ENCODE measurements at places on chromosomes 6 and 20.

DNA sequence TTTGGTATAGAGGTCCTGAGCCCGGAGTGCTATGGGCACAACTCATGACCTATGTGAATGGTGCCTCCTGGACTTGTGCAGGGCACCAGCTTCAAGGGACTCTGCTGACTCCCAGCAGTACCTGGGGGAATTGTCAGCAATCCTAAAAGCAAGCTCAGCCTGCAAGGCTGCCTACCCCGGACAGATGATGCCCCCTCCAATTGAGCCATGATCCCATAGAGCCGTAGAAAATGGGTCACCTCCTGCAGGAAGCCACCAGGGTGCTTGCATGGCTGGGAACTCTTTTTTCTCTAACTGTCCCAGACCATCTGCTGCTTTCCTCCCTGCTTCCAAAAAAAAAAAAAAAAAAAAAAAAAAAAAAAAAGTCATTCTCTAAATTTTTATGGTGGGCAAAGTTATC lies 12.9 kb upstream of the PRND start:
- no peak for DNase-seq

DNA sequence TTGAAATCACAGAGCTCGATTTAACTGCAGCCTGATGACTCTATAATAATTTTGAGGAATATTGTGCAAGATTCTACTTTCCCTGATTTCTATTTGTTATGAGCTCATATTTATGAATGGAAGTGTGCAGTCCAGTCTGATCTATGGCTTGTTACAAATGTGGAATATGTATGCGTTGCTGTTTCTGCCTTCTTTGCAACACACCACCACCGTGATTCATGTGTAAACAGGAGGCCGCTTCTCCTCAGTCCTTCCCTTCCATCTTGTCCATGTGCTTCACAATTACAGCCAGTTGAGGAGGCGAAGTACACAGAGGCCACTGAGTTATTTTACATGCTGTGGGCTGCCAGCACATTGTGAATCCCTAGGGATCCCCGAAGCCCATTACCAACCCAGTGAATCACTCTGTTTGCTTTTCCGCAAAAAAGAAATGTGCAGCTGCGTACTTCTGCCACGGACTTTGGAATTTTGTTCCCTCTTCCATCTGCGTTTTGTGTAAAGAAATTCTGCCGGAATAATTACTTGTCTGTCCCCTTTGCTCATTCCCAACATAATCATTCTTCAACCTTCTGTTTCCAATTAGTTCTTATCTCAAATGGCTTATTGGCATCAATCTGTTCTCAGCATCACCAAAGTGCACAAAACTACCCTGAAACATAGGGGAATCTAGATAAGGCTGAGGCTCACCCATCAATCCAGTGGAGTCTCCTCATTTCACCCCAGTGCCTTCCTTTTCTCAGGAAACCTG lies 551.6 kb upstream of the CITED2 start:
- DNase-seq = no peak

- no peak for DNase-seq
These were observed 103.3 kb upstream of the PLN start for GRCh38 chr6:118444796-118445195.

DNA sequence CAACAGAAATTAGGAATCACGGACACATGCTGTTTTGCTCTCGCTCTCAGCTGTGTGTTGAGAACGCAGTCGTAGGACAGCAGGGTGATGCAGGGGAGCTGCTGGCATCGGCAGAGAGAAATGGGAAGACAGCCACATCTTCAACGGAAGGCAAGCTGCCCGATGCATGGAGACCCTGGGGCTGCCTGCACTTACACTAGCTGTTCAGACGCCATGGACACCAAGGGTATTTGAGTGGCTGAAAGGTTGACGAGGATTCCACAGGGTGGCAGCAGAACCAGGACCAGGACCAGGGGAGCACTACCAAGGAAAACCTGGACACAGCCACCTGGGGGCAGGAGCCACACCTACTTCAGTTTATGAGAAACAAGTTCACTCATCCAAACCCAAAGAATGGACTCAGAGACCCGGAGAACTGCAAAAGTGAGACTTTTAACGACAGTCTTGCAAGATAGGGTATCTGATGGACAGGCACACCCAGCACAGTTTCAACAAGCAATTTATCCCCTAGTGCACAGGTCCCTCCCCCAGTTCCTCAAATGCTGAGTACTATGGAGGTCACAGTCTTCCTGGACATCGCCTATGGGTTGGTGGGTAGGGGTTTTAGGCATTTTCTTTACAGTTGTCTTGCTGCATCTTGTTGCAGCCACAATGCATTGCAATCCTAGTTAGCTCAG lies 56.3 kb upstream of the ENTPD6 start:
- DNase-seq = no peak

GRCh38 chr6:136086686-136087085 lies 163.4 kb downstream of the MTFR2 start:
- DNase-seq = no peak

GRCh38 chr6:108673602-108674001 lies 112.9 kb downstream of the FOXO3 start:
- no peak for DNase-seq
